Astrocyte of the cerebellum (primary cell): ENCODE measurements at places on chromosomes 16 and 17.
A peak's percentile ranks its signal among the peaks of the same experiment; 100 is the strongest.

- peak; percentile 31 for DNase-seq
Measured at GRCh38 chr16:425082-425718, at the start of gene RAB11FIP3. RAB11FIP3 (plus strand) TSS chr16:425649; CDS start chr16:426007, 358 bp downstream.

DNA sequence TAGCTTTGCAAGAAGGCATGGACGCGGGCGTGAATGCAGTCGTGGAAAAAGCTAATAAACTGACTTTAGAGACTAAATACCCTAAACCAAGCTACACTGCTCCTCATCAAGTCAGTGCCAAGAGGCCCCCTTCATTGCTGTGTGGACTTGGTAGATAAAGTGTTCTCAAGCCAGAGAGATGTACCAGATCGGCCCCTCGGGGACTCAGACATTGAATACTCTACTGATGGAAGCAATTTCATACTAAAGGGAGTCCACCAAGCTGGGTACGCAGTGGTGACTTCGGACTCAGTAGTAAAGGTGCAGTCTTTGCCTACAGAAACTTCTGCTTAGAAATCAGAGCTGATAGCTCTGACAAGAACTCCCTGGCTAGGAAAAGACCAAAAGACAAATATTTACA is 8.8 kb downstream of the POLR3K start:
- DNase-seq, result no peak

DNA sequence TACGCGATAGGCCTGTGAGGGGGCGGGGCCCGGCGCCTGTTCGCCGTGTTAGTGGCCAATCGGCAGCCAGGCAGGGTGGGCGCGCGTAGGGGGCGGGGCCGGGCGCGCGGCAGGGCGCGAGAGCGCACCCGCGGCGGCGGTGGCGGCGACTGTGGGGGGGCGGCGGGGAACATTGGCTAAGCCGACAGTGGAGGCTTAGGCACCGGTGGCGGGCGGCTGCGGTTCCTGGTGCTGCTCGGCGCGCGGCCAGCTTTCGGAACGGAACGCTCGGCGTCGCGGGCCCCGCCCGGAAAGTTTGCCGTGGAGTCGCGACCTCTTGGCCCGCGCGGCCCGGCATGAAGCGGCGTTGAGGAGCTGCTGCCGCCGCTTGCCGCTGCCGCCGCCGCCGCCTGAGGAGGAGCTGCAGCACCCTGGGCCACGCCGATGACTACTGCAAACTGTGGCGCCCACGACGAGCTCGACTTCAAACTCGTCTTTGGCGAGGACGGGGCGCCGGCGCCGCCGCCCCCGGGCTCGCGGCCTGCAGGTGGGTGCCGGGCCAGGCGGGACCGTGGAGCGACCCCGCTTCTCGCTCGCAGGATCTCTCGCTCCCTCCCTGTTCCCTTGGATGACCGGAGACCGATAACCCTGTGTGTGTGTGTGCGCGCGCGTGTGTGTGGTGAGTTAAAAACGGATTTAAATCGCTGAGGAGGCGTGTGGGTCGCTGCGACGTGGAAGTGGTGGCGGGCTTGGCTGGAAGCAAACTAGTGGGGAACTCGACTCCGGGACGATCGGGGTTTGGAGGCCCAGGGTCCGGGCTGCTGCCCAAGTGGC is at the start of gene NFATC3:
TSS of gene NFATC3 (plus strand) at position 112 of the 813 bp plus-strand sequence. CDS start at position 424, 312 bp downstream.
- DNase-seq, result peak; percentile 89

- DNase-seq, result no peak
Measured at GRCh38 chr16:24075931-24076716, 180.0 kb upstream of the CACNG3 start.

DNA sequence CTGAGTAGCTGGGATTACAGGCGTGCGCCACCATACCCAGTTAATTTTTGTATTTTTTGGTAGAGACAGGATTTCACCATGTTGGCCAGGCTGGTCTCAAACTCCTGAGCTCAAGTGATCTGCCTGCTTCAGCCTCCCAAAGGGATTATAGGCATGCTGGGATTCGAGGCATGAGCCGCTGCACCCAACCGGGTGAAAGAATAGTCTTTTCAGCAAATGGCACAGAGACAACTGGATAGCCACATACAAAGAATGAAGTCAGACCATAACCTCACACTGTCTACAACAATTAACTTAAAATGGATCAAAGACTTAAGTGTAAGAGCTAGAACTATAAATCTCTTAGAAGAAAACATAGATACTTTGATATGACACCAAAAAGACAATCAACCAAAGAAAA is 67.6 kb downstream of the TBC1D16 start:
- DNase-seq, result no peak

DNA sequence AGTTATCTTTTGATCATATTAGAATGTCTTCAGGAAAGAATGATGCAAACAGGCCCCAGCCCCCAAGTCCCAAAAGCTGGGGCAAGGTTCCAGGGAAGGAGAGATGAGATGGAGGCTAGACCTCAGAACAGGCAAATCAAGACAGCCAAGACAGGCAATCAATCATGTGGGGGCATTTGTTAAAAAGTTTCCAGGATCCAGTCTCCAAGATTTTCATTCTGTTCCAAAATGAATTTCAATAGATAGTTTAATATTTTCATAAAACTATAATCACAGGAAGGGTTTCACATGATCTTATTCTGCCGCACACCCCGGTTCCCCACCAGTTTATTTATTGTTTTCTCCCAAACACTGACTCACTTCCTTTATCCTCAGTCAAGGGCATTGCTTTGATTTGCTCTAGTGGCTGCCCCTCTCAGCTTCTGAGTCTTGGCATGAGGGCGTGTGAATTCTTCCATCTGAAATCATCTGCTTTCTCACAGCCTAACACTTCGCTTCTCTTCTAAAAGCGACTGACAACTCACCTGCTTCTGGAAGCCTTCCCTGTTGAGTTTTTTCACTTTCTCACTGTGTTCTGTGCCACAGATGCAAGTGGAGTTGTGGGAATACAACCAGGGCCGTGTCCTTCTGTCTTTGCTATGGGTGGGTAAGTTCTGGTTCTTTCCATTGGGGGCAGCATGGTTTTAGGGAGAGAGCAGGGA is 12.2 kb upstream of the TERF2 start:
- DNase-seq, result peak; percentile 48

DNA sequence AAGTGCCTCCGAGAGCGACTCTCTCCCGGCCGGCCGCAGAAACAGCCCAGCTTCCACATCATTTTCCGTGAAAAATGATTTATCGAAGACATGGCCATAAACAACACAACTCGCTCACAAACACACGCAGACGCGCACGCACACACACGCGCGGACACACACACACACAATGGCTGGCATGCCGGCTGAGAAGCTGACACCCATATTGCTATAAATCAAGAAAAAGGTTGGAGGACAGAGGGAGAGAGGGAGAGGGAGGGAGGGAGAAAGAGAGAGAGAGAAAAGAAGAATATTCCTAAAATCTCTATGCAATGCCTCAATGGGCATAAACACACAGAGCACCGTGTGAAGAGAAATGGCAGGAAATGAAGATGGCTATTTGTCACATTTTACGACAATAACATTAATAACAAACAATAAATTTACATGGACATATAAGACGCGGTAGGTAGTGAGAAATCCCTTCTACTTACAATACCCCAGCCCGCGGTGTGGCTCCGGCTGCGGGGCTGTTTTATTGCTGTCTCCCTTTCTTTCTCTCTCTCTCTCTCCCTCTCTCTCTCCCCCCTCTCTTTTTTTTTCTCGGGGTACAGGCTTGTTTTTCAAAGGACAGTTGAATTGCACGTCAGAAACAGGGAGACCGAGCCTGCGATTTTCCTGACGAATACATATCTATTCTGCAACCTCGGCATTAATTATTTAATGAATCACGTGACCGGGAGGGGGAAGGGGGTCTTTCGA is 9.5 kb downstream of the HOXB4 start:
- DNase-seq, result no peak

- no peak for DNase-seq
Measured at GRCh38 chr16:67805718-67806427, 487 bp downstream of the RANBP10 start.

DNA sequence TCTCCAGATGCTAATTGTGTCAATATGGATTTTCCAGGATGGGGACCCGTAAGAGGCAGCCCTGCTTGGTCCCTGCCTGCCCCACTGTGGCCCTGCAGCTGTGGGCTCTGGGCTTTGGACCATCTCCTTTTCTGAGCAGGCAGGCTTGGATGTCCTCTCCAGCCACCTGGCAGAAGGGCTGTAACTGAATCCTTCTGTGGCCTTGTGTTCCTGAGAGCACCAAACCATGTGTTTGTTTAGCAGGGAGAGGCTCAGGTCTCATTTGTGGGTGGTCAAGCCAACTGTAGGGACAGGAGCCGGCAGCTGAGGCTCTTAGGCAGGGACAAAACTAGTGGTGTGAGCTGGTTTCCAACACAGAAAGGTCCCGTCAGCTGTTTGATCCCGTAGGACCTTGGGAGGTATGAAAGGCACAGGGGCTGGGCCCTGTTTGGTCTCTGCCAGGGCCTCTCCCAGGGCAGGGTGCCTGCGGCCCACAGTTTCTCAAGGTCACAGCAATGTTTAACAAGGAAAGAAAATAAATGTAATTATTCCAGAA is 18.5 kb downstream of the SEC14L5 start:
- no peak for DNase-seq

DNA sequence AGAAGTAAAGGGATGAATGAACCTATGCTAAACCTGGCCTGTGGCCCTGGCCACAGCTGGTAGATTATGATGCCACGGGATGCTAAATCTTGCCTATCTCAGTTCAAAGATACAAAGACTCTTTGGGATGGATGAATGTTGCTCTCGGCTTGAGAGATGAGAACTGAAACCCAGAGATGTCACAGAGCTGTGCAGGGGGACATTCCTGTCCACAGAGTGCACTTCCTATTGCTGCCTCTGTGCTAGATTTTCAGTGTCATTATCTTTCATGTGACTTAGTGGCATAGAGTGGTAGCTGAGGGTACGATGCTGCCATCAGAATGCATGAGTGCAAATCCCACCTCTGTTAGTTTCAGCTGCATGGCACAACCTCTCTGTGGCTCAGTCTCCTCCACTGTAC is 2.3 kb upstream of the MT1M start:
- DNase-seq, result no peak

DNA sequence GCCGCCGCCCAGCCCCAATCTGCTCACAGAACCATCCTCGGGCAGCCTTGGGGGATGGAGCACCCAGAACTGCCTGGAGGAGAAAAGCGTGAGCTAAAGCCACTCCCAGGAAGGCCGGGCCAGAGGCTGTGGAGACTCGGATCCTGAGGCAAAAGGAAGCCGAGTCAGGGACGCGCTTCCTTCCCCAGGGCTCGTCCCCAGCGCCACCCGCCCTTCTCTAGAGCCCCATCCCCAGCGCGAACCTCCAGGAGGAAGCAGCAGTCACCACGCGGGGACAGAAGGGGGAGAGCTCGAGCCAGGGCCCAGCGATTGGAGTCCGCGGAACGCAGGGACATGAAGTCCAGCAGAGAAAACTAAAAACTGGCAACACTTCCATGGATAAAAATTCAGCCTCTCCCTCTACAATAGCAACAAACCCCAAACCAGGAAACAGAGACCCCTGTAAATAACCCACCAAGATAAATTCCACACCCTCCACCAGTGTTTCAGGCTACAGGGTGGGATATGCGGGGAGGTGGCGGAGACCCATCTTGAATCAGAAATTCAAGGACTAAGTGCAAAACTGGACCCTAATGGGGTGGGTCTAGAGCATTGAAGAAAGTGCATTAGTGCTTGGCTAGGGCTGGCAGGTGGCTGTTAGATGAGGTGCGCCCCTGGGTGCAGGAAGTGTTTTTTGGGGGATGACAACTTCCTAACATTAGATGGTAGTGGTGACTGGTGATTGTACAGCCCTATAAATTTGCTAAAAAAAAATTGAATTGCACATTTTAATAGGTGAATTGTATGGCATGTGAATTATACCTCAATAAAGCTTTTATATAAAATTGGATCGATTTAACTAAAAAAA is 116.1 kb upstream of the METRNL start:
- DNase-seq, result peak; percentile 51

- DNase-seq, result no peak
Measured at GRCh38 chr16:49836668-49837067, 19.2 kb downstream of the ZNF423 start.

- no peak for DNase-seq
Measured at GRCh38 chr17:68600067-68600930, 868 bp downstream of the FAM20A start.

GRCh38 chr16:30474074-30474452 is 1.5 kb downstream of the ITGAL start:
- DNase-seq, result no peak

GRCh38 chr17:48612456-48612853 is 1.6 kb upstream of the HOXB7 start:
- no peak for DNase-seq

DNA sequence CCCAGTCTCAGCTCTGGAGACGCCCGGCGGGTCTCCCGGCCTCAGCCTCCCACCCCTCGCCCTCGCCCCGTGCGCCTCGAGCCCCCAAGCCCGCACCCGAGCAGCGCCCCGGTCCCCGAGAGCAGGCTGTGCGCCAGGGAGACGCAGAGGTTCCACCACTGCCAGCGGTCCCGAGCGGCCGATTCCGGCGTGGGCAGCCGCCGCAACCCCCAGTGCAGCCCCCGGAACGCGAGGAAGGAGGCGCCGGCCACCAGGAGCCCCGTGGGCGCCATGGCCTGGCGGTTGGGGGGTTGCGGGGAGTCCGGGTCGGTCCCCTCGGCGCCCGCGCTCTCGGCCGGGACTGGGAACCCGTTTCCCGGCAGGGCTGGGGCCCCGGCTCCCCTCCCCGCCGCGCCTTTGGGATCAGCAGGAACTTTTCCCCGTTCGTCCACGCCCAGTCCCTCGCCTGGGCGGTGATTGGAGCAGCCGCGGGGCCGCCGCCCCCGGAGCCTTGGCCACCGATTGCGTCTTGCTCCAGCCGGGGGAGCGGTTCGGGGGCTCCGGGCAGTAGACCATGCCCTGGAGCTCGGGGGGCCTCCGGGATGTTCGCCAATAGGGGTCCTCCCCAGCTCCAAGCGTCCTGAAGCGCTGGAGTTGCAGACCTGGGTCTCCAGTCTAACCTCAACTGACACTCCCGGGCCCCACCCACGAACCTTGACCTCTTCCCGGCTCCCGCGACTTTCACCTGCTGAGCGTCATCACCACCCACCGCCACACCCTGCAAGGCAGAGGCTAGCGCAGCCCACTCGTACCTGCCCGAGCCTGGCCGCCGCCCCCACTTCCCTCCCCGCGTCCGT is at the start of gene TLCD2:
TSS of gene TLCD2 (minus strand) at position 407 of the 836 bp plus-strand sequence. CDS start at position 272, 135 bp downstream.
- no peak for DNase-seq

DNA sequence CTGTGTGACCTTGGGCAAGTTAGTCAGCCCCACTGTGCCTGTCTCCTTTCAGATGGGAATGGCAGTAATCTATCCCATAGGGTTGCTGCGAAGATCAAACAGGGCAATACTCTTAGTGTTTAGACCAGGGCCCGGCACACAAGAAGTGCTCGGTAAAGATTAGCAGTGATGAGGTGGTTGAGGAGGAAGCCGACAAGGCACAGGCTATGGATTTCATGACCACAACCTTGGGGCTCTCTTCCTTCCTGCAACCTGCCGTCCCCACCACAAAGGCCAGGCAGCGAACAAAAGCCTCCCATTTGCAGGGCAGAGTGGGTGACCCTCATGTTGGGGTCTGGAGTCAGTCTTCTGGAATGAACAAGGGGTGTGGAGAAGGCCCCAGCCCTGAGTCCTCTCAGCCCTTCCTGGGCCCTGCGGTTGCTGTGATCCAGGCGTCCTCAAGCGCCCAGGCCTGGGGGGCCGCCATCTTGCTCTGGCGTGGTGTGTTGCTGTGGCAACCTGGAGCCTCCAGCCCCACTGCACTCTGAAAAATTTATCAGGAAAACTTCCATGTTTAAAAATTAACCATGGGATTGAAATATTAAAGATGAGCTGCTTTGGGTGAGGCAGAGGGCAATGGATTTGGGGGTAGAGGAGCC is 9.8 kb downstream of the ADAM11 start:
- DNase-seq, result no peak
